ENCODE measurements at places on chromosomes 1 and 21.

DNA sequence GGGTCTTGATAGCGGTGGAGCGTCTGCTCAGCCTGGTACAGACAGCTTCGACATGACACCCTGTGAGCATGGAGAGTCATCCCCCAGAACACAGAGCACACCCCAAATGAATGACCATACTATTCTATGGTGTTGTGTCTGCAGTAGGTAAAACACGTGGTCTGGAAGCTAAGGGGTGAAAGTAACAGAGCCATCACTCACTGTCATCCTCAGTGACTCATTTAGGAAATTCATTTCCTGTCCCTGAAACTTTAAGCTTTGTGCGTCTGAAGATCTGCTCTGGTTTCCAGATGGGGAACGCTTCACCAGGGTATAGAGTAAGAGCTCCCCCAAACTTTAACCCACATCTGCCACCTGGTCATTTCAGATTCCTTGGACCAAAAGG, 94.8 kb upstream of the DISP3 start:
- no peak for DNase-seq

DNA sequence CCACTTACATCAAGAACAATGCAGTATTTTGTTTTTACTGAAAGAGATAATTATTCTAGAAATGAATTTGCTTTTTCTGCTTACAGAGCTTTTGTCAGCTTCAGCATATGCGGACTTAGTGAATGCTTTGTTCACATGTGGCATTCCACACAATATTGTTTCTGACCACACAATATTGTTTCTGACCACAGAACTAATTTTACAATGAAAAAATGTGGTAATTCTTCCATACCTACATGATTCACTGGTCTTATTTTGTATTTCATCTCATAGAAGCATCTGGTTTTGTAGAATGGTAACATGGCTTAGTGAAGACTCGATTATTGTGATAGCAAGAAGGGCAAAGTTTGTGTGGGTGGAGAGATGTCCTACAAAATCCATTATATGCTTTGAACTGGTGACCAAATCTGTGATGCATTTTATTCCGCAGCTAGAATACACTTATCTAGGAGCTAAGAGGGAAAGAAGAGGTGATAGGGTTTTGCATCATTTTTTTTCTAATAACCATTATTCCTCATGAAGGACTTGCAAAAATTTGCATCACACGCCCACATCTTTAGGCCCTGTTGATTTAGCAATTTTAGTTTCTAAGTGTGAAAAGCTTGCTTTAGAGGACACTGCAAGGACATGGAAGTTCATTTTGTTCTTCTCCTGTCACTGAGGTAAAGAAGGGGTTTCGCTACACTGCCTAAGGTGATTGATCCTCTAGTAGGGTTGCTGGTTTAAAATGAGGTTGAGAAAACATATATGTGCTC, 75.3 kb downstream of the HLX start:
- DNase-seq: no peak

- peak; percentile 56 for DNase-seq
Measured at GRCh38 chr21:33402001-33402979, 923 bp upstream of the IFNGR2 start.

DNA sequence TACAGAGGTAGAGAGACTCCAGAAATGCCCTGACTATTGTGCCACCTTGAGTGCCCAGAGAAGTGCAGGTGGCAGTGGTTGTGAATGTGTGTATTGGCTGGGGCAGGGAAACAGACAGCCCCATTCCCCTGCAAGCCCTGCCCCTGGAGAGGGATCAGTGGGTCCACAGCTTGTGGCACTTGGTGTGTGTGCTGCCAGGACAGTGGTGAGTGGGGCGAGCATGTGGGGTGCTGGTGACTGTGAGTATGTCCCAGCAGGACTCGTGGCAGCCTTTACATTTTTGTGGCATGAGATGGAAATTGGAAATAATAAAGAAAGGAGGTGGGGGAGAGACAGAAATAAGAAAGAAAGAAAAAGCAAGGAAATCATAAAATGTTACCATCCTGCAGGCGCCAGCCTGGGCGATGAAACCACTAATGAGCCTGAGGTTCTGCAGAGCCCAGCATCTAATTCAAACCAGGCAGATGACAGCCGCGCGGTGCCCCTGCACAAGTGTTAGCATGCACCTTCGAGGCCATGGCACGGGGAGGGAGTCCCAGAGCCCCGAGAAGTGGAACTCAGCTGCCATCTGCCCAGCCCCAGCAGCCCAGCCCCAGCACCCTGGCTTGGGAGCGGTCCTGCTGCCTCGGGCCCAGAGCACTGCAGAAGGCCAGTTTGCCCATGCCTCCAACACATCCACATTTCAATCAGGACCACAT, 49.1 kb upstream of the ZBTB40 start:
- DNase-seq: no peak

DNA sequence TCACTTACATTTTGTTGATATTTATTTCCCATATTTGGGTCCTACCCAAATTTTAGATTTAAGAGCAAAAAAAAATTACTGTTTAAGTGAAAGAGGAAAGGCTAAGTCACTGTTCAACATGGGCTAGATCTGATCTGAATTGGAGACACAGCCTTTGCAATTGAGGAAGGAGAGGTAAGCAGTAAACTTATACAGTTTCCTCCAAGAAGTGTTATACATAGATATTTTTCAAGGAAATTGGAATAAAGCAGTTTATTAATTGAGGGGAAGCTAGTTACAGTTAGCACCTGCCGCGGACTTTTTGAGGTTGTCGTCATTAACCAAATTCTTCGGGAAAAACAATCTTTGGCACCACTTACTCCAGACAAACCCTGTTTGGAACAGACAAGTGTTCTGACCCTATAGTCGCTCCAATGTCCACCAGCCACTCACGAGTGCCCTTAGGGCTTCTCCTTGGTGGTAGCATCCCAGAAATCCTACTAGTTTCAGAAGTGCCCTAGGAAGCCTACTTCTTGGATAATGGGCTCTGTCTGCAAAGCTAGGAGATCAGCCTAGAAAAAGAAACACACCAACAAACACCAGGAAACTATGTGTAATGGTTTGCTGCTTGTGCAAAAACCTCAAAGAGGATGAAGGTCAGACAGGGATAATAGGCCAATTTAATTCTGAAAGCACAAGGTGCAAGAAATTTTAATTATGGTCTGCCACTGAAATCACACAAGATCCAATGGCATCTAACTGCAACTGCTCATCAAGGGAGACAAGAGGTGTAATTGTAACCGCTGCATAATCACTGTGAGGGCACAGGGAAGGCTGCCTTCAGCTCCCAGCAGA, 2.5 kb downstream of the WLS start:
- DNase-seq: peak; percentile 50

GRCh38 chr1:6672558-6672957, 29.1 kb downstream of the DNAJC11 start:
- no peak for DNase-seq

DNA sequence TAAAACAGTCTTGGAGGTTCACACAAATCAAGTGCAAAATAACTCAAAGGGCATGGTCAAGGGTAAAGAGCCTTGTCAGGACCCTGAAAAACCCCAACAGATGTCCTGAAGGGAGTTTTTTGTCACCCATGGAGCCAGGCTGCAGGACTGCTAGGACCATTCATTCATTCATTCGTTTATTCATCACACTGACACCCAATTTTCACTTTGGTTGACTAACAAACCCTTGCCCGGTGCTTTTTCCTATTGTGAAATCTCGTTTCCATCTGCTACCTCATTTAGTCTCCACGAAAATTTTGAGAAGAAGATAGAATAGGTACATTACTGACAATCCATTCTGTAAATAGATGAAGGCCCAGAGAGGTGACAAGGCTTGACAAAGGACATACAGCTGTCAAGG, 216.0 kb downstream of the HIVEP3 start:
- no peak for DNase-seq

GRCh38 chr1:205504311-205505075, at the start of gene CDK18:
Gene CDK18, plus strand, starts transcription at chr1:205504669. Its CDS starts 18,499 bp downstream, at chr1:205523168.
- DNase-seq: peak; percentile 67

GRCh38 chr1:44549510-44549909, 124.8 kb downstream of the TMEM53 start:
- no peak for DNase-seq

DNA sequence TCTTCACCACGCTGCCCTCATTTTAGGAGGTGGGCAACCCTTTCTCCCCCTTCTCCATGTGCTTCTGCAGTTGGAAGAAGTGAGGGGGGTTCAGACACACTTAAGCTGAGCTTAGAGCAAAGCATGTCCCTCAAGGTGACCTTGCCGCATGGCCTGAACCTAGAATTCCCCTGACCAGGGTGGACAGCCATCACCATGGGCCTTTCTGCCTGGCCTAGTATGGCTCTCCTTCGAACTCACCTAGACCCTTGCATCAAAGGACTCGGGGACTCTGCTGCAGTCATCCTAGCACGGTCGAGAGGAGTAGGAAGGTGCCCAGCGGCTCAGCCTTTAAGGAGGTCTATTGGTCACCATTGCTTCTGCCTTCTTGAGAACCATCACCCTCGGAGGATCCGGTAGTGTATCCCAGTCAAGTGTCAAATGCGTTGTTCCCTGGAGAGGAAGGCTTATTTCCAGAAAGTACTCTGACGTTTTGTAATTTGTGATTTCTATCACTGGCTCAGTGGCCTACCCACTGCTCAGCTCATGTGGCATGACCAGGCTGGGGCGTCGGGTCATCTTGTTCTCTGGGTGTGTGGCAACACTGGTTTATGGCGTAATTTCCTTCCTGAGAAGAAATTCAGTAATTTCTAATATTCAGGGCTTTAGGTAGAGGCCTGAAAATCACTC, at the start of gene KCNE1:
Gene KCNE1 (minus strand): TSS at position 424 of the 669 bp plus-strand sequence. CDS start 62,576 bp downstream, outside the sequence.
- DNase-seq: no peak

DNA sequence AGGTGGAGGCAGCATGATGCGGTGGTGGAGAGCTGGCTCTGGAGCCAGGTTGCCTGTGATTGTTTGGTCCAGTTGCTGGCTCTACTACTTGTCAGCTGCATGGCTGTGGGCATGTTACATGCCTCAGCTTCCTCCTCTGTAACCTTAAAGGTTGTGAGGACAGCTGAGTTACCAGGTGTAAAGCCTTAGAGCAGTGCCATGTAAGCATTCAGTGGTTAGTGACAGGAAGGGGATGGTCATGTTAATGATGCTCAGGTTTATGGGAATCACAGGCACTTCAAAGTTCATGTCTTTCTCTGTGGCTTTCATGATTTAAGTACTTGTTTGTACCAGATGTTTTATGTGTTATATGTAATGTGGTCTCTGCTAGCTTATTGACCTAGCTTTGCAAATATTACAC, 32.6 kb downstream of the PTGFRN start:
- DNase-seq: no peak

DNA sequence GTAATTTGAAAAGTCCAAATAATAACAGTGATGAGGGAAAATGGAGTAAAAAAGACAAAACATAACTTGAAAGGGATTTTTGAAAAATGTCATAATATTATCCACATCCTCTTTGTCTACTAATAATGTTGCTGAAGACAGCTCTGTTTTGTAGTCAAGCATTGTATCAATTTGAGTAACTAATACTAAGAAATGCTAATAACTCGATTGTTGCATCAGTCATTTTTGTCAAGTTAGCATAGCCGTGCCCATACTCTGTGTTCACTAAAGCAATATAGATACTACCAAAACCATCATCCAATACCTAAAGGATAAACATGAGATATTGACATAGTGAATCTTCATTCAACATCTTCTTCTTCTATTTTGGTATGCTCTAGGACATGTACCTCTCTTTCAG, 17.3 kb downstream of the PDC start:
- DNase-seq: no peak

- no peak for DNase-seq
Measured at GRCh38 chr1:150808121-150808520, at the start of gene CTSK. Gene CTSK, minus strand, starts transcription at chr1:150808260. Its CDS starts 1,455 bp downstream, at chr1:150806805.

DNA sequence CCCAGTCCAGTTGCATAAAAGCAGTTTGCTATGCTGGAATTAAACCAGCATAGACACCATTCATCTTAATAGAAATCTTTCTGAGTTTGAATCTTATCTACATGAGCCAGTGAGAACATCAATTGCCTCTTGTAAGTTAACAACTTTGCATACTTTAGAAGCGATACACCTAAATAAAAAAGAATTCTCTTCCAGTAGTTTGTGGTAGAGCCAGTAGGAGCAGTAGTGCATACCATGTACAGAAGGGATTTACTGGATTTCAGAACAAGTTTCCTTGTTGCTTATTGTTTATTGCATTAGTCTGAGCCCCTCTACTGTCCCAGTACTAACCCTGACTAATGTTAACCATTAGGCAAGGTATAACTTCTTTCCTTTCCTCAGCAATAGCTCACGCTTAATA, 313.1 kb downstream of the TGFB2 start:
- DNase-seq: no peak

- DNase-seq: no peak
Measured at GRCh38 chr21:35020902-35021301, 28.2 kb downstream of the RUNX1 start.

DNA sequence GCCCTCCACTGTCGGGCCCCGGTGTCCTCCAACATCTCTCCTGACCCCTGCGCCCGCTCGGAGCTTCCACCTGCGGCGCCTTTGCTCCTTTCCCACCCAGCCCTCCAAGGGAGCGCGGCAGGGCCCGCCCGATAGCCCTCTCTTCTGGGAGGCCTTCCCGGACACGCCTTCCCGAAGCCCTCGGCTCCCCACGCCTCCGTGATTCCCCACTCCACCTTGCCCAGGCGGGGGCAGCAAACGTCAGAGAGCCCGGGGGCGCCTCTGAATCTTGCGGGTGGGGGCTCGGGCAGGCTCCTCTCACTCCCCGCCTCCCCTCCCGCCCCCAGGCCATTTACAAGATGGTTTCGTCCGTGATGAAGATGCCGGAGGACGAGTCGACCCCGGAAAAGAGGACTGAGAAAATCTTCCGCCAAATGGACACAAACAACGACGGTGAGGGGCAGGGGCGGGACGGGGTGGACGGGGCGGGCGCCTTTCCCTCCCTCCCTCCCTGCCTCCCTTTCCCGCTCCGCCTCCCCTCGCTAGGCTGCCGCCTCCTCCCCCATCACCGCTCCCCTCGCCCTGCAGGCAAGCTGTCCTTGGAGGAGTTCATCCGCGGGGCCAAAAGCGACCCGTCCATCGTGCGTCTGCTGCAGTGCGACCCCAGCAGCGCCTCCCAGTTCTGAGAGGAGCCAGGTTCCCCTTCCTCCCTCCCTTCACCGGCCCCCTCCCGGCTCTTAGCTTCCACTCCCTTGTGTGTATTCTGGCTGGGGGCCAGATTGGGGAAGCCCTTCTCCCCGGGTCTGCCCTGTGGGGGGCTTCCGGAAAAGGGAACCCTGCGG, 7.1 kb downstream of the HPCA start:
- DNase-seq: peak; percentile 84

DNA sequence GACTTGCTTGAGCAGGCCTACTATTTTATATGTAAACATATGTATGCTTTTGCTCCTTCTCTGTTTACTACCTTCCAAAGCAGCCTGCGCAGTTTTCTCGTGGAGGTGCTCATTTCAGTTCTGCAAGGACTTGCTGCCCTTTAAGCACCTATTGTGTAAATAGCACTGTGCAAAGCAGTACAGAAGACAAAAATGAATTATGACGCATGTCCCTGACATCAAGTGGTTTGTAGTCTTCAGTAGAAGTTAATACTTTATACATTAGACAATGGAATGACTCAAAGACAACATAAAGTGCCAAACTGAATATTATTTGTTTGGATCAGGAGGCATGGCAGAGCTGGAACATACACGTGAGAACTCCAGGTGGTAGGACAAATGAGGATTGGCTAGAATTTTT, 611.7 kb downstream of the LMO4 start:
- DNase-seq: no peak

Data from retina (tissue), 1 donor.